ENCODE measurements at places on chromosomes 5 and 9.

GRCh38 chr9:131682261-131682660, 57.6 kb downstream of the RAPGEF1 start:
- DNase-seq: no peak

DNA sequence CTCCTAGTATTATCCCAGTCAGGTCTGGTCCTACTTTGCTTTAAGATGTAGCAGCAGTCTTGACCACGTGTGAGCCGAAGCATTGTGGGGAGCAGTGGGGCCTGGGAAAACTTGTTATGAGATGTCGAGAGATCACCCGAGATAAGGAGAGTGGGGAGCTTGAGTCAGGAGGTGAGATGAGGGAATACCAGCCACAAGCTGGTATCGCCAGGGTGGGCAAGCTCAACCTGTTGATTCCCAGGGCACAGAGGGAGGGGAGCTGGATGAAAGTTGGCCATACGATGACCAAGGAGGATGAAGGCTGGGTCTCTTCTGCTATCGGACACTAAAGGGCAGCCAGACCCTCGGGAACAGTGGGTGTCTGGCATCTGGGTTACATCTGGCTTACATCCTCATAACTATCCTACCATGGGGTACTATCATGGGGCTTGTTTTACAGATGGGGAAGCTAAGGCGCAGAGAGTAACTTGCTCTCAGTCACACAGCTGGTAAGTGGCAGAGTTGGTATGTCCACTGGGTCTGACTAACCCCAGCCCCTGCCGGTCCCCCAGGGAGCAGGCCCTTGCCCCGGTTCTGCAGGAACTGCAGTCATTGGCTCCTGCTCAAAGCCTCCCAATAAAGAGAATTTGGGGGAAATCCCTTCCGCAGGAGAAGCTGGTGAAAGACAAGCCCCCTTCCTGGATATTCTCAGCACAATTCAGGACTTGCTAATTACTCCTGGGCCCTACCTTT, 13.4 kb upstream of the TIFAB start:
- DNase-seq: no peak

- no peak for DNase-seq
These were observed 155.0 kb downstream of the NFIB start for GRCh38 chr9:14158916-14159315.

DNA sequence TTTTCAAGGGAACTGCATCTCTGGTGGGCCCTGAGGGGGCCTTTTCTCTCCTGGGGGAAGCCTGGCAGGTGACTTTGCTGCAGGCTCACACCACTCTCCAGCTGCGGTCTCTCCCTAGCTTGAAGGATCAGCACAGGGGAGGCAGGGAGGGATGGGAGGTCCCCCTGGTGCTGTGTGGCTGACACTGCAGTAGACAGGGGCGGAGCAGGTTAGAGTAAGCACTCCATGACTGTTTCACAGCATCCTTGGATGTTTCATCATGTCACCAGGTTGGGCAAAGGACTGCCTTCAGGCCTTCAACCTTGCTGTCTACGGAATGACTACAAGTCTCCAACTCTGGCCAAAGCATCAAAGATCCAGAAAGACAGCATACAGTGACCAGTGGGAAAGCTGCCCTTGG, 470.7 kb downstream of the CDK5RAP2 start:
- DNase-seq: no peak

DNA sequence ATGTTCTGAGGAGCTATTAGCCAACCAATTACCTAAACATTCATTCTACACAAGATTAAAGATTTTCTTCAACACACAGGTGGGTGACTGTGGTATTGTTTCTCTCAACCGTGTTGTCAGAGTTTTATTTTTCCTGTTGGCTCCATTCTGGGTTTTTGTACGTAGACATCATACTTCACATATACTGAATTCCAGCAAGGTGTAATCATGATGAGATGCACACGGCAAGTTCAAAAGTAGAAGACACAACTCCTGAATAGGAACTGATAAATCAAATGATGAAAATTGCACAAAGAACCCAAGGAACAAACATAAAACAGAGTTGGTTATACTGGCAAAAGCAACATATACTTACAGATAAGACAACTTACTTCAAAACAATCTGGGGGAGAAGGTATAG, 40.2 kb upstream of the RANBP6 start:
- DNase-seq: no peak

DNA sequence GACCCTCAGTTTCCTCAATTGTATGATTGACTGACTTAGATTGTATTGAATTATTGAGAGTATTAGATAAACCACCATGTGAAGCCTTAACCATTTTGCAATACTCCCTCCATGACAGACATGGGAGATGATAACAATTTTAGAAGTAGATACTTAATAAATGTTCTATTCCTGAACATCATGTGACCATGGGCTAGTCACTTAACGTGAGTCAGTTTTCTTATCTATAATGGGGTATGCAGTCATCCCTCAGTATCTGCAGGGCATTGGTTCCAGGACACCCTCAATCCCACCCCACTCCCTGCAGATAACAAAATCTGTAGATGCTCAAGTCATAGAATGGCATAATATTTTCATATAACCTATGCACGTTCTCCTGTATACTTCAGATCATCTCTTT, 31.0 kb downstream of the SNX18 start:
- DNase-seq: no peak

GRCh38 chr9:7982907-7983306, 183.3 kb upstream of the DMAC1 start:
- no peak for DNase-seq

DNA sequence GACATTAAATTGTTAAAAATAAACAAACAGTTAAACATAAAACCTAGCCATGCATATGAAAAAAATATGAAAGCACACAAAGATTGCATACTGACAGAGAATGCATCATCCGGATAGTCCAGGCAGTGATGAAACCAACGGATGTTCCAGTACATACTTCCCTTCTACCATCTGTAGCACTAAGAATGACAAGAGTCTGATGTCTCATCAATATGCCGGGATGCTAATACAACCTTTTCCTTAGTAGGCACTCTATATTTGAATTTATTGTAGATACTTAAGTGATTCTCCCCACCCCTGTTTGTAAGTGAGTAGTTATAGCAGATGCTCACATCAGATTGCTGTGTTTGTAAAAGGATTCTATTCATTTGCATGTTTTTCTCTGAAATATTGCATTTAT, 571.2 kb upstream of the WWC1 start:
- no peak for DNase-seq

DNA sequence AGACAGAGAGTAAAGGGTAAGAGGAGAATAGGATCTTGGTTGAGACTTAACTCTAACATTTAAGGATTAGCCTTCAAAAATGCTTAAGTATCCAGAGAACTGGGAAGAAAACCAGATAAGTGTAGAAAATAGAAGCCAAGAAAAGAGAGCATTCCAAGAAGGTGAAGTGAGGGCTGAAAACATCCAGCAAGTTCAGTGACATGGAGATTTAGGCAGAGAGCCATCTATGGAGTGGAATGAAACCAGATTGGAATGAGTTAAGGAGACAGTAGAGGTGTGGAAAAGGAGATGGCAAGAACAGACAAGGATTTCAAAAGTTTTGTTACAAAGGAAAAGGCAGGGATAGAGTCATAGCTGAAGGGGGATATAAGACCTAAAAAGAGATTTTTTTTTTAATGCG, 188.1 kb downstream of the TRPM3 start:
- no peak for DNase-seq

GRCh38 chr5:65020492-65020891, 251.8 kb downstream of the CWC27 start:
- no peak for DNase-seq

Data from CD4-positive, alpha-beta T cell treated with Interleukin-6 at 100 ng/mL for 8 hours (primary cell).